ENCODE measurements at places on chromosomes 12 and 14. TPM values are rescaled to one million over a fixed set of nuclear protein-coding genes. Genes with fewer than 3 reads are reported as not detected.
A peak's percentile ranks its signal among the peaks of the same experiment; 100 is the strongest.

DNA sequence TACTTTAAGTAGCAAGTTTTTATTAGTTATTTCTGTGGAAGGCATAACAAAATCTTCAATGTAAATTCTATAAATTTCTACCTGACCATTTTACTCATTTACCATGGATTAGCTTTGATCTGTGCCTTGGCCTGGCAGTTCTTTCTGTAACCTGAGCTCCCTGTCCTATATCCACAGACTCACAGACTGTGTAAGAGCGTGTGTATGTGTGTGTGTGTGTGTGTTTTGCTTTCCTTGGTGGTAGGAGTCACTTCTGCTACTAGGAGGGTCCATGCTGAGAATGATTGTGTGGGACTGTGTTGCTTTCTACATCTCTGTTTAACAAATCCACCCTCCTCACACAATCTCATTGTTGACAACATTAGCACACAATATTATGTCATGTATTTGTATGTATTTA is 221.2 kb upstream of the PELI2 start:
- H3K4me1 ChIP-seq, result no peaks in the 10 kb centered on the region
- peaks cover 7% of the 10 kb centered on the region for H3K27me3 ChIP-seq
- no peak for DNase-seq
- H3K4me3 ChIP-seq, result no peak overlapping the region

The KRT83 gene
- not detected for total RNA-seq

DNA sequence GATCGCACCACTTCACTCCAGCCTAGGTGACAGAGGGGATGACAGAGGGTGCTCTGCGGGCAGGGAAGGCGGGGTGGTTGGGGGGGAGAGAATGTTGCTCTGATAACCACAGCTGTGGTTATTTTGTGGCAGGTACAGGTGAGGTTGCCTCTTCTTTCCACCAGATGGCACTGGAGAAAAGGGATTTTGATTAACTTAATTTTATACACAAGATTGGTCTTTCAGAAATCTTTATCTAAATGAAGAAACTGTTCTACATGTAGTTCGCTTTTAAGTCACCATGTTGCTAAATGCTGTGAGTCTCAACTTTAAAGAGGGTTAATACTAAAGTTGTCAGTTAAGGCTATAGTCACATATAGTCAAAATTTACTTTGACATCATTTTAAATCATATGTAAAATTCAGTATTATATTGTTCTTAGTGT is 25.7 kb downstream of the FGF23 start:
- peaks cover 9% of the 10 kb centered on the region for H3K4me1 ChIP-seq
- H3K4me3 ChIP-seq, result no peak overlapping the region
- H3K36me3 ChIP-seq, result peaks cover 11% of the 10 kb centered on the region
- peak; percentile 59 for DNase-seq
- no peak overlapping the region for H3K27ac ChIP-seq
- H3K27me3 ChIP-seq, result no peaks in the 10 kb centered on the region

- H3K4me3 ChIP-seq, result no peak overlapping the region
- H3K4me1 ChIP-seq, result peaks cover 41% of the 10 kb centered on the region
Measured at GRCh38 chr14:68964300-68965093, 14.6 kb downstream of the ACTN1 start.

- no peak for DNase-seq
- H3K27me3 ChIP-seq, result no peaks in the 10 kb centered on the region
- peaks cover 10% of the 10 kb centered on the region for H3K36me3 ChIP-seq
- no peak overlapping the region for H3K4me3 ChIP-seq
Measured at GRCh38 chr12:14970473-14970872, 2.4 kb upstream of the PDE6H start.

DNA sequence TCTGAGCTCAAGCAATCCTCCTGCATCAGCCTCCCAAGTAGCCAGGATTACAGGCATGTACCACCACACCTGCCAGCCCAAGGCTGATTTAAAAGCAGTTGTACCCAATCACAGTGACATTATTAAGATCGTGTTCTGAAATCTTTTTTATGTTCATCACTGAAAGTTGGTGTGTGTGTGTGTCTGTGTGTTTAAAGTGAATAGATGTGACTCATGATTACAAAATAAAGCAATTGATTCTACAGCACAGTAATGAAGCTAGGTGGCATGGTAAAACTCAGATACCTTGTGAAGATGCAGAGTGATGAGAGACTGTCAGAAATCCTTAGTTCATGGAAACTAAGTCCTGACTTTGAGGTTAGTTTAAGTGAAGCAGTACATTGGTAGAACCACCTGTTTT is 74.2 kb upstream of the ATP2B1 start:
- H3K4me3 ChIP-seq, result no peak overlapping the region
- no peak overlapping the region for H3K27ac ChIP-seq
- H3K36me3 ChIP-seq, result no peaks in the 10 kb centered on the region
- H3K27me3 ChIP-seq, result no peaks in the 10 kb centered on the region
- H3K4me1 ChIP-seq, result no peaks in the 10 kb centered on the region
- DNase-seq, result no peak

- H3K4me3 ChIP-seq, result no peak overlapping the region
- peaks cover 46% of the 10 kb centered on the region for H3K4me1 ChIP-seq
- peak overlapping the region; percentile 67 for H3K27ac ChIP-seq
Measured at GRCh38 chr12:14454098-14454907, 88.8 kb downstream of the ATF7IP start.

DNA sequence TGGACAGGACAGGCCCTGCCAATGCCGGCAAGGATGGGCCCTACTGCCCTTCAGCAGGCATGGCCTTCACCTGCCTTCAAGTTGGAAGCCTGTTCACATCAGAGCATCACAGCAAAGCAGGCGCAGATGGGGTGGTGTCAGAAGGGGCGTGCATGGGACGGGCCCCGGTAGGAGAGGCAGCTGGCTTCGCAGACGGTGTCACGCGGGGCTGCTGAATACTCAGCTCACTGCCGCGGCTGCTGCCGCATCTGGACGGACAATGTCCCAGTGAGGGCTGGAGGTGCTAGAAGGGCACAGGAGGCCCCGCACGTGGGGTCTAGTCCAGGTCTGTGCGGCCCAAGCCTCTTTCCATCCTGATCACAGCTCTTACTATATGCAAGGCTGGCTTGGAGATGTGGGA is 42.1 kb downstream of the LRCOL1 start:
- DNase-seq, result no peak
- no peaks in the 10 kb centered on the region for H3K4me1 ChIP-seq
- H3K27ac ChIP-seq, result no peak overlapping the region
- H3K36me3 ChIP-seq, result no peaks in the 10 kb centered on the region
- no peaks in the 10 kb centered on the region for H3K27me3 ChIP-seq

GRCh38 chr12:54162741-54163140 is 26.0 kb downstream of the SMUG1 start:
- no peak for DNase-seq
- no peak overlapping the region for H3K27ac ChIP-seq
- no peaks in the 10 kb centered on the region for H3K4me1 ChIP-seq
- no peak overlapping the region for H3K4me3 ChIP-seq

GRCh38 chr12:2410496-2410895 is 357.7 kb downstream of the CACNA1C start:
- H3K4me1 ChIP-seq, result no peaks in the 10 kb centered on the region
- H3K27ac ChIP-seq, result no peak overlapping the region
- DNase-seq, result no peak
- H3K4me3 ChIP-seq, result no peak overlapping the region

DNA sequence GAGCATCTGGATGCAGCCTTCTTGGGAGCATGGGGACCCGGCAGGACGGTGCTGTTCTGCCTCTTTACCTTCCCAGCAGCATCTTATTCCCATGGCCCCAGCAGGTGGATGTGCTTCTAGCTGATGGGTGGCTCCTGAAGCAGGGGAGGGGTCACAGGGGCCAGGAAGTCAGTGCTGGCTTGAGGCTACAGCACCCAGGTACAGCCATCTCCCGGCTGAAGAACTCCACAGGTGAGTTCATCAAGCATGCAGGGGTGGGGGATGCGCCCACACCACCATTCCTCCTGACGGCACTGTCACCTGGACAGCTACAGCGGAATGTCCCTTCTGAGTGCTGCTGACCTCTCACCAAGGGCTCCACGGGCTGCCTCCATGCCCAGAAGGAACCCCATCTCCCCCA is 57.3 kb downstream of the BCL11B start:
- H3K27ac ChIP-seq, result peak overlapping the region; percentile 65
- H3K4me1 ChIP-seq, result peaks cover 94% of the 10 kb centered on the region
- DNase-seq, result no peak

DNA sequence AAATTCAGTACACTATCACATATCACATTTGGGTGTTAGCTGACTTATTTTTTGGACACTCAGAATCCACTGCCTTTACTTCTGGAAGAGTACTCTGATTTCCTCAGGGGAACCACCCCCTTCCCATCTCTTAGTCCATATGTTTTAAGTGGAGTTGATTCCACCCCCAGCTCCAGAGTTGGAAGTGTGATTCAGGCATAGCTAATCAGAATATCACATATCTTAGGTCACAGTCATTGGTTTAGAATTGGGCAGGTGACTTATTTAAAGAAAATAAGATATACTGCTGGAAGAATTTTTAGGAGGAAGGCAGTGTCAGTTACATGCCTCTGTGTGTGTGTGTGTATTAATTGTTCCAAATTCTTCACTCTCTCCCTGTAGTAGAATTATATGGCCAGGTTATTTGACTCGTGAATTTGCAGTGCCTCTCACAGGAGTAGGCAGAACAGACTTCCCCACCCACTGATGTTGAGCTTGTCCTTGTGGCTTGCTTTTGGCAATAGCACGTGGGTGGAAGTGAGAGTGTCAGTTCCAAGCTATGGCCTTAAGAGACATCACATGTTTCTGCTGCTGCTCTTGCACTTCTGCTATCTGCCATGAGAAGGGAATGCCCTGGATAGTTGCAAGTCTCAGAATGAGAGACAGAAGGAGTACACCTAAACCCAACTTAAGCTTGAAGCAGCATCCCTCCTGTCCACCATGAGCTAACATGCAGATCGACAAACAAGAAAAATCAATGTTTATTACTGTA is 6.4 kb upstream of the GAS2L3 start:
- peaks cover 35% of the 10 kb centered on the region for H3K27me3 ChIP-seq
- H3K27ac ChIP-seq, result no peak overlapping the region
- no peak for DNase-seq
- no peaks in the 10 kb centered on the region for H3K4me1 ChIP-seq

DNA sequence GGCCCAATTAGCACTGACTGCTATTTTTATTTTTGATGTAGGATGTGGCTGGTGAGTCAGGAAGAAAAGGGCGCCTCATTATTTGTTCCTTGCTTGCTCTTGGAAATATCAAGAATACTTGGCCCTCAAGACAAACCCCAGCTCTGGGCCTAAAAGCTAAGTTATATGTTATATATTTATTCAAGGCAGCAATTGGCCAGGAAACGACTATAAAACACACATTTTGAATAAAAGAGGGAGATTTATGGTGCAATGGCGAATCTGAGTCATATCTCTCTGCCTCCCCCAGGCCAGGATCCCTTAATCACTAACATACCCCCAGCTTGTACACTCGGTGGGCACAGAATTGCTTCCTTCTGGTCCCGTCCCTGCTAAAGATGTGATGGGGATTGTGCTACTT is 63.3 kb downstream of the TBX5 start:
- no peaks in the 10 kb centered on the region for H3K36me3 ChIP-seq
- DNase-seq, result no peak
- H3K27ac ChIP-seq, result no peak overlapping the region
- no peak overlapping the region for H3K4me3 ChIP-seq
- H3K27me3 ChIP-seq, result no peaks in the 10 kb centered on the region

The FOXM1 gene
- total RNA-seq, result 131 TPM

GRCh38 chr12:22971247-22971646 is 346.3 kb downstream of the ETNK1 start:
- H3K4me3 ChIP-seq, result no peak overlapping the region
- no peaks in the 10 kb centered on the region for H3K36me3 ChIP-seq
- no peak overlapping the region for H3K27ac ChIP-seq
- DNase-seq, result no peak
- no peaks in the 10 kb centered on the region for H3K27me3 ChIP-seq
- H3K4me1 ChIP-seq, result no peaks in the 10 kb centered on the region

GRCh38 chr12:77225373-77225772 is 160.0 kb upstream of the E2F7 start:
- no peak overlapping the region for H3K27ac ChIP-seq
- no peaks in the 10 kb centered on the region for H3K27me3 ChIP-seq
- no peaks in the 10 kb centered on the region for H3K36me3 ChIP-seq
- DNase-seq, result no peak
- no peak overlapping the region for H3K4me3 ChIP-seq

The PLEKHH1 gene
- 0.50 TPM for total RNA-seq

- no peak overlapping the region for H3K4me3 ChIP-seq
- H3K27me3 ChIP-seq, result peaks cover 4% of the 10 kb centered on the region
- DNase-seq, result no peak
Measured at GRCh38 chr12:131063413-131063812, 109.7 kb downstream of the ADGRD1 start.

GRCh38 chr14:53368066-53368465 is 214.9 kb upstream of the DDHD1 start:
- H3K4me1 ChIP-seq, result no peaks in the 10 kb centered on the region
- no peak overlapping the region for H3K4me3 ChIP-seq
- DNase-seq, result no peak
- no peaks in the 10 kb centered on the region for H3K36me3 ChIP-seq

DNA sequence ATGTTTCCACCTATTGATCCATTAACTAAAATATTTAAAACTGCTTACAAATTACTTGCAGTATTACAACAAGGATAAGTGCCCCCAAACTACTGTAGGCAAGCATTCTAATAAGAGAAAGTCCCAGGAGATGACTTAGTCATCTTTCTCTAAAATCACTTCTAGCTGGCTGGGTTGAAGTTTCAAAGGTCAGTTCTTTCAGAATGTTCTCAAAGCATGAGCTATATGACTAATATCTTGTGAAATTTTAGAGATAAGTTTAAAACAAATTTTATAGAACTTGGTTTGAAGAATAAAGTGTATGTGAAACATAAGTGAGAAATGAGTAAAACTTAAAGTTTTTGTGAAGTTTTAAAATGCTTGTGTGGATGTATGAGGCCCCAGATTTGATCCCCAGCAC is 24.3 kb upstream of the OR6J1 start:
- peaks cover 1% of the 10 kb centered on the region for H3K27me3 ChIP-seq
- no peak overlapping the region for H3K27ac ChIP-seq
- no peaks in the 10 kb centered on the region for H3K36me3 ChIP-seq
- H3K4me3 ChIP-seq, result no peak overlapping the region
- DNase-seq, result no peak
- no peaks in the 10 kb centered on the region for H3K4me1 ChIP-seq

DNA sequence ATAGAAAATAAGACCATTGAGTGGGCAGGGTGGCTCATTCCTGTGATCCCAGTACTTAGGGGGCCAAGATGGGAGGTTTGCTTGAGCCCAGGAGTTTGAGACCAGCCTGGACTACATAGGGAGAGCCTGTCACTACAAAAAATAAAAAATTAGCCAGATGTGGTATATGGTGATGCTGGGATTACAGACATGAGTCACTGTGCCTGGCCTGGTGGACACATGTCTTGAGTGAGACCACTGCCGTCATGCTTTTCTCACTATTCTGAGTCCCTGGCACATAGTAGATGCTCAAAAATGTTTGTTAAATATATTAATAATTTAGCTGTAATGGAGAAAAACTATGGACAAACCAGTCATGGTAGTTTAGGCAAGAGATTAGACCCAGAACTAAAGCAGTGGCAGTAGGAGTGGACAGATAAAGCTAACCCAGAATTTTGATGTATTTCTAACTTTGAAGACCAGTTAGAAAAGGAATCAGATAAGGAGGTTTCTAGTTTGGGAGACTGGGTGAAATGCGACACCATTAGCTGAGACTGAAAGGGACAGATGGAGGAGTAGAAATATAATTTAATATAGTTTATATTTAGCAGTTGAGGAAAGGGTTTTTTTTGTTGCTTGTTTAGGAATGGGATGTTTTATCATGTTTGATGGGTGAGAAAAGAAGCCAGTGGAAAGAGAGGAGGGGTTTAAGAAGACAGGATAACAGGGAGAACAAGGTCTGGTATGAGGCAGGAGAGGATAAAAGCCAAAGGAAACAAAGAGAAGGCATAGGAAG is 7.4 kb upstream of the PTGES3 start:
- no peak for DNase-seq
- H3K27ac ChIP-seq, result no peak overlapping the region
- H3K27me3 ChIP-seq, result no peaks in the 10 kb centered on the region
- H3K4me3 ChIP-seq, result no peak overlapping the region
- H3K4me1 ChIP-seq, result peaks cover 7% of the 10 kb centered on the region
- no peaks in the 10 kb centered on the region for H3K36me3 ChIP-seq
